Motor neuron (in vitro differentiated cells): ENCODE measurements at places on chromosomes 16 and 17. TPM values are rescaled to one million over a fixed set of nuclear protein-coding genes. Genes with fewer than 3 reads are reported as not detected.

DNA sequence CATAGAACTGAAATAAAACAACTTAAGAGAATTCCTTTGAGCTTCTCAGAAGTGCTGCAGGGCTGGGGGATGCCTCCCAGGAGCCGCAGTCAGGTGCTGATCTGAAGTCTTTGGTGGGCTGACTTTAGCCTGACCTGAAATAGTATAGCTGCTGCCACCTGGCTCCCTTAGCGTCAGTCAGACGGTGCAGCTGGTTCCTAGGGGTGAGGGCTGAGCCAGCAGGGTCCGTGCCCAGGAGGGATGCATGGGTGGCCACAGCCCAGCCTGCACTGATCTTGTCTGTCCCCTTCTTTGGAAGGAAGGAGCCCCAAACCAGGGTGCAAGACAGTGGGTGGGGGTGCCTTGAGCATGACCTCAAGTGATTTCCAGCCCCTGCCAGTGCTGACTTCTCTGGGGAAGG, 11.5 kb downstream of the MAPT start:
- peak; percentile 11 for ATAC-seq

DNA sequence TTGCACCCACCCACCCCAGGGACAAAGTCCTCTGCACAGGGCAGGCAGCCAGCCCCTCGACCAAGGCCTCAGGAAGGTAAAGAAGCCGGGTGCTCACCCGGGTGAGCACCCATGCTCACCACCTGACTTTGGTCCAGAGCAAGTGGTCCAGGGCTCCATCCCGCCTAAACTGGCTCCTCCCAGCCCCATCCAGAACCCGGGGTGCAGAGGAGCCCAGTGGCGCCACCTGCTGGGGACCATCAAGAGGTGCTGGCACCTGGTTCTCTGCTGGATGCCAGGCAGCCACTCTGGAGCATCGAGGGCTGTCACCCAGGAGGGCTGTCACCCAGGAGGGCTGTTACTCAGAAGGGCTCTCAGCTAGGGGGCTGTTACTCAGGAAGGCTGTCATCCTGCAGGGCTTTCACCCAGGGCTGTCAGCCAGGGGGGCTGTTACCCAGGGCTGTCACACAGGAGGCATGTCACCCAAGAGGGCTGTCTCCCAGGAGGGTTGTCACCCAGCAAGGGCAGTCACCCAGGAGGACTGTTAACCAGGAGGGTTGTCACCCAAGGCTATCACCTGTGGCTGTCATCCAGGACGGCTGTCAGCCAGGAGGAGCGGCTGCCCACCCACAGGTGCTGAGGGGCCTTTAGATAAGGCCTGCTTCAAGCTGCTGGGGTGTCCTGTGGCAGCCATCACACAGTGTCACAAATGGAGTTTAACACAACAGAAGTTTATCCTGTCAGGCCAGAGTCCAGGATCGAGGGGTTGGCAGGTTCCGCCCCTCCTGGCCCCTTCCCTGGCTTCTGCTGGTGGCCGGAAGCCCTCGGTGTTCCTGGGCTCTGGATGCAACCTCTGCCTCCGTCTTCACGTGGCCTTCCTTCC, 98.5 kb downstream of the TNFRSF13B start:
- no peak for ATAC-seq

- ATAC-seq = peak; percentile 41
Observed at GRCh38 chr17:80594431-80595269, 50.0 kb downstream of the RPTOR start.

DNA sequence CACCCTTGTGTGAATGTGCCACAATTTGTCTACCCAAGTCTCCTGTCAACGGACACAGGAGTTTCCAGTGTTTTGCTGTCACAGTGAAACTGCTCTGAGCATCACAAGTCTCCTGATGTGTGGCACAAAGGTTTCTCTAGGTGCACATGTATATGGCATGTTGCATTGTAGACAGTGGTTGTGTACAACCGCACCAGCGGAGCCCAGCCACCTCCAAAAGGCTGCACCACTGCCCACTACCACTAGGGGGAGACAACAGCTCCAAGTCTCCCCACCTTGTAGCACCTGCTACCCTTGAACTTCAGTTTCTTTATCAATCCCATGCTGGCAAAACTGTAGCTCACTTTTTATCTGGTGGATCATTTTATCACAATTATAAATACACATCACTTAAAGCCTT, 95.5 kb upstream of the ZNF469 start:
- ATAC-seq = no peak

DNA sequence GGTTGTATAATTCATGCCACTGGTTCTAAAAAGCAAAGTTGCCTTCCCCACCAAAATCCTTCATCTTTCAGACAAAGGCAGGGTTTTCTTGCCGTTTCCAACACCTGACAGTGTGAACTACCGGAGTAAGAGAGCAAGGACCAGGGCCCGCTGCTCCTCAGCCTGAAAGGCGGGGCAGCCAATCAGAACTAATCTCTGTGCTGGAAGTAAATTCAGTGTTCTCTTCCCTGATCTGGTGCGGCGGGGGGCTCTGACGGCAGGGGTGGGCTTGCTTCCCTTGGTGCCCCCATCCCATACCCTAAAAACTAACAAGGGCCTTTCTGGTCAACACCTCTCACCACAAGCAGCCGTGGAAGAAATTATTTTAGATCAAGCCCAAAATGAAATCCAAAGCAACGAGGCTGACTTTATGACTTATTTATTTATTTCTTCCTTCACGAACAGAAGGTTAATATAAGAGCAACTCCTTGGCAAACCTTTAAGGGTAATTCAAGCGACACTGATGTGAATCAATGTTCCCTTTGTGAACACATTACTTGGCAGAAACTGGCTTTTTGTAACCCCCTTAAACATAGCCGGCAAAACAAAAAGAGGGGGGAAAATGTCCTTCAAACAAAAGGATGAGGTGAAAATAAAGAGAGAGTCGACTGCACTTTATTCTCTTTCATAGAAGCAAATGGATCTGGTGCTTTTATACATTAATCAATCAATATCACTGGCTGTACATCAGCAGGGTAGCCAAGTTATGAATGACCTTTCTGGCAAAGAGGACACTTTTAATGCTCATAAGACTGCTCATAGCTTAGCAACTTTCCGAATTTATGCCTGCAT, 189.9 kb downstream of the ZFHX3 start:
- ATAC-seq = peak; percentile 36

DNA sequence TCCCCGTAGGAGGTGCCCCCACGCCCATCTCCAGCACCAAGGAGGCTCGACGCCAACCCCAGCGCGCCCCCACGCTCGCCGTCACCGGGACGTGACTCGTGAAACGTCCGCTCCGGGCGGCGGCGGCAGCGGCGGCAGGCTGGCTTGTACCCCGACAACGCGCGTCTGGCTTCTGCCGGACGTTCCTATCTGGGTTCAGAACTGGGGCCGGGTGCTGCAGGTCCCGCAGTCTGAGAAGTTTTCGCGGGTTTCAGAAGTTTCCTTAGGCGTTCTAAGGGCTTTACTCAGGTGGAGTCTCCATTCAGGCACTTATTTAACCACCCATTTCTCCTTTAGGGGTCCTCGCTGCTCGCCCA, 672 bp upstream of the ALKBH5 start:
- ATAC-seq = peak; percentile 48

- ATAC-seq = no peak
Observed at GRCh38 chr16:85132456-85133289, 20.4 kb upstream of the CIBAR2 start.

- ATAC-seq = no peak
Observed at GRCh38 chr16:67730326-67730725, 11.2 kb upstream of the GFOD2 start.

DNA sequence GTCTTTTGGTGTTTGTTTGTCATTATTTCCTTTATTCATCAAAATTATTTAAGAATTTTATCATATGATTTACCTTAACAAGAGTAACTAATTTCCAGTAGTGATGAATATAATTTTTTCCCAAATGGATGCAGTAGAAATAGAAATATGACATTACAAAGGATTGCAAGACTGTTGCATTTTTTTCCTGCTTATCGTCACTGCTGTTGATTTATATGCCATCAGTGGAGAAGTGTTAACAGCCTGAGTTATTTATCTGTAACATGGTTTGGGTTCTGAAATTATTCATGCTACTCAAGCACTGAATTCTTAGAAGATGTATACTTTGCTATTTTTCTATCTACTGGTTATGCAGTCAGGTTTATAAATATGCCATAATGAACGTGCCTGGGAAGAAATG, 68.6 kb downstream of the TMEM100 start:
- ATAC-seq = peak; percentile 65

DNA sequence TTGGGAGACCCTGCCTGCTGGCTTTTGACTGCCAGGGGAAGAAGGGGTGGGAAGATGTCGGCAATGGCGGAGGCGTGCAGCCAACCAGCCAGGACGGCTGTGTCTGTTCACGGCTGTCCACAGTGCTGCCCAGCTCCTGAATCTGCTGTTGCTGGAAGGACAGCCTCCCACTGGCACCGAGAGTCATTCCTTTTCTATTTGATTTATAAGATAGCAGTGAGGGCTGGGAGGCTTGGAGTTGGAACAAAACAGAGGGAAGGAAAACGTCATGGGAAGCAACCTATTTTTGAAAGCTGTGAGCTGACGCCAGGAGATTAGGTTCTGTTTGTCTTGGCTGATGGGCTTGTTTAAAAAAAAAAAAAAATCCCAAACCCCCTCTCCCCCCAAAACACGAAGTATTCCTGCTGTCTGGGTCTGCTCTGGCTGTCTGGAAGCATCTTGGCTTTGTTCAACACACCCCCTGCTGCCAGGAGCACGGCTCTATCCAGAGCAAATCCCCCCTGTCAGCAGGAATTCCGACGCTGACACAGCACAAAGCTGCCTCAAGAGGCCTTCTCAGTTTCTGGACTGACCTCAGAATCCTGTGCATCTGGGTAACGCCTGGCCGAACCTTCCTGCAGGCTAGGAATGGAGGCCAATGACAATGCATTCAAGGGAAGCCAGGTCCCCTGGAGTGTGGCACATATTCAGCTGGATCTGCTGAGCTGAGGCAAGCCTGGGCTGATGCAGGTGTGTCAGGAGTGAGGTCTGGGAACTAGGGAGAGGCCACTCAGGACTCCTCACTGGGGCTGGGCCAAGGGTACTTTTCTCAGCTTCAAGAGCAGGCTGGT, 41.0 kb upstream of the SREBF1 start:
- peak; percentile 69 for ATAC-seq

The CPHXL2 gene
- 0.87 and 1.1 TPM in 2 replicates for total RNA-seq

The PIK3R5 gene
- 1.2 and 1.5 TPM in 2 replicates for total RNA-seq

The ABAT gene
- 29.9 and 30.1 TPM in 2 replicates for total RNA-seq

The CNGB1 gene
- 0.05 and 0.22 TPM in 2 replicates for total RNA-seq

The CALB2 gene
- total RNA-seq = 2.4 TPM in 1 of 2 replicates, not detected in the other

The DPEP3 gene
- not detected in 2 replicates for total RNA-seq

The EVPLL gene
- not detected in 2 replicates for total RNA-seq

The TSNAXIP1 gene
- 3.4 TPM in 2 replicates for total RNA-seq

The MPV17L gene
- total RNA-seq = 8.1 and 9.6 TPM in 2 replicates
